ENCODE measurements at places on chromosomes 7 and 10. TPM values are rescaled to one million over a fixed set of nuclear protein-coding genes. Genes with fewer than 3 reads are reported as not detected.

GRCh38 chr10:86337121-86337601, 29.4 kb downstream of the GRID1 start:
- no peak for DNase-seq

Gene UNCX
- total RNA-seq, result not detected

DNA sequence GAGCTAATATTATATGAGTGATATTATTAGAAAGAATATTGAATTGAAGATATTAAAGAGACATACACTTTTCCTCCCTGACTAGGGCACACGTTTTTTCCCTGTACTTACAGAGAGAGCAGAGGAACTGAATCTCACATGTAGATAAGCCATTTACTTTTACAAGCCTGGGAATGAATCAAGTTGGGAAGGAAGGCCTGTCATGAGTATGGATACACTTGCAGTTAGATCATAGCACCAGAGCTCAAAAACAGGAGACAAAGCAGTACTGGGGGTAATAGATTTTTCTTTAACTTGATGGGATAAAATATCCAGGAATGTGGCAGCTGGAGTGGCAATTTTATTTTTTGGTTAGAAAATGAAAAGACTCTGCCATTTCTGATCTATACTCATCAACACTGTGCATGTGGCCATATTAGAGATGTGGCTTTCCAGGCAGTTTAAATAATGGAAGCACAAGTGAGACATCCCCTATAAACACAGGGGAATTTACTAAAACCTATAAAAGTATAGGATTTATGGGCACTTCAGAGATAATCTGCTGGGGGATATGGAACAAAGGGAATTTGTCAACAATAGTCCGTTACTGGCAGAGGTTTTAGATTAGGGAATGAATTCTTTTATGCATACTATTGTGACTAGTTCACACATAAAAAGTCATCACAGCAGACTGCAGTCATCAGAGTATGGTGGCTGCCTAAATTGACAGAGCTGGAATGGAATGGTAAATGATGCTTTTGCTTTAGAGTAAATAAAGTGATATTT, 657.7 kb upstream of the MBL2 start:
- no peak for DNase-seq

Gene OTUD1
- 24.1 TPM for total RNA-seq

DNA sequence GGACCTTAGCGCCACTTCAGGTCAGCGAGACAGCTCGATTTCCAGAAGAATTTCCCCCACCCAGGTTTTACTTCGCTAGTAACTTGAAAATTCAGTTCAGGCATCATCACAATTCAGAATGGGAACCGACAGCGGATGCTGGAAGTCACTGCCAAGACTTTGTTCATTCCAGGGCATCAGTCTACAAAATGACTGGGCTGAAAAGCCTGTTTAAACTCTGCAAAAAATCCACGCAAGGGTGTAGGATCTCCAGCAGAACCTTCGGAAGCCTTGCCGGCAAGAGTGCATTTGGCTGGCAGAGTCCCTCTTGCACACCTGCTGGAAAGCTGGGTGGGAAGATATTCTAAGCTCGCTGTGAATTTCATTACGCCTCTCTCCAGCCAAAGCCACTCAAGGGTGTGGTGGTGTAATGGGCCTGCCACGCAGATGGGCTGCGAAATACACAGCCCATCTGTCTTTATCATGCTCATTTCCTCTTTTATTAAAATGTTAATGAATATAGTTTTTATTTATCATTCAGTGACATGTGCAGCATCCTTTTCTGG, 672.0 kb upstream of the FOXK1 start:
- no peak for DNase-seq

- DNase-seq, result no peak
These were observed 113.6 kb downstream of the ADCY1 start for GRCh38 chr7:45687721-45688120.

DNA sequence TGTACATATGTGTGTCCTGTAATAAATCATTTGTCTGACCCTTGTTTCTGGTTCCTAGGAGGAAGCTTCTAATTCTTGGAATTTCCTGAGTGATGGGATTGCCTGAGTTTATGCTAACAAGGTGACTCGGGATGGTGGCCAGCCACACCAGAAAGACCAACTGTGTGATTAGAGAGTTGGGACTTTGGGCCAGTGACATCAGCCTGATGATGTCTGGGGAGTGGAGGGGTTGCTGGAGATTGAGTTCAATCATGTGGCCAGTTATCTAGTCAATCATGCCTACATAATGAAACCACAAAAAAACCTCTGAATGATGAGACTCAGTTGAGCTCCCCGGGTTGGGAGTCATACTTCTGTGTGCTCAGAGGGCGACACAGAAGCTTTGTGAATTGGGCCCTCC, 23.5 kb upstream of the CARD11 start:
- no peak for DNase-seq

Gene LZTS2
- 84.9 TPM for total RNA-seq

- no peak for DNase-seq
These were observed 89.0 kb downstream of the PHTF2 start for GRCh38 chr7:77887567-77887966.

- no peak for DNase-seq
These were observed 267.9 kb upstream of the CNTNAP2 start for GRCh38 chr7:145848691-145849090.

DNA sequence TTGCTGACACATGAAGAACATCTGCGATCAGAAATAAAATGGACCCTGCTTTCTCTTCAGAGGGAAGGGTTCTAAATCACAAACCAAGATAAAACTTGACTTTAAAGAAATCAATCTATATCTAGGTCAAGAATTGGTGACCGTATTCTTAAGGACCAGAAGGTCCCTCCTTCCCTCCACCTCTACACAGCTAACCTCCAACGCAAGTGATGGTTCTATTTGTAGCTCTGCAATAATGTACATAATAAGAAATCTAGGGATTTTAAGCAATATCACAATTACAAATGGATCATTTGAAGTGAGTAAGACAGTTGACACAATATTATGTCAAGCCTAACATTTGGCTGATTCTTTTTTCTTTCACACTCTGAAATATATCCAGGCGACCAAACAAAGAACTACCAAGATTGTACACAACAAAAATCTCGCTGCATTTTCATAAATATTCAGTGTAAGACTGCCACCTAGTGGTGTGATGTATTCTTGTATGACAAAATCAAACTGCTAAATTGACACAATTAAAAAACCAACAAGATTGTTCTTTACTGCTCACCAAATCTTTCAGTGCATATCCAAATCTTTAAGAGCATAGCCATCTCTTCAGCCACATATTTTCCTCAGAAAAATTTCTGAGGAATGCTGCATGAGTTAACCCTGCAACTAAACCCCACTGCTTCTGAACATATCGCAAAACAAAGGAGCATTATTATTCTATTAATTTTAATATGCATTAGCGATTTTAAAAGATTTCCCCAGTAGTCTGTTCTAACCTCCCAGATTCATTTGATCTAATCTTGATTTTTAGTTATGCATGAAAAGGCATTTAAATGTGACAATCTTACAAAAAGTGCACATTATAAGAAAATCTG, 44.5 kb downstream of the ICA1 start:
- no peak for DNase-seq

Gene PODXL
- 32.5 TPM for total RNA-seq

DNA sequence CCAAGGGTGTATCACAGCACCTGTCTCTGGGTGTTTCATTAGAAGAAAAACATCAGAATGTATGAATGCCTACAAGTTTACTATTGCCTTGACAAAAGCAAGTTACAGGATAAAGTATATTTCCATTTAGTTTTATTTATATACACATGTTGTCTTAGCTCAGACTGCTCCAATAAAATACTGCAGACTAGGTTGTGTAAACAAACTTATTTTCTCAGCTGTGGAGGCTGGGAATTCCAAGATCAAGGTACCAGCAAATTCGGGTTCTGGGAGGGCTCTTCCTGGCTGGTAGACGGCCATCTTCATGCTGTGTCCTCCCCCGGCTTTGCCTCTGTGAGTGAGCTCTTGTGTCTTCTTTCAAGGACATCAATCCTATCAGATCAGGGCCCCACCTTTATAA, 77.1 kb upstream of the UNC5B start:
- DNase-seq, result no peak

Gene PLXDC2
- total RNA-seq, result 92.0 TPM

Gene OIT3
- 0.40 TPM for total RNA-seq

Data from mucosa of gallbladder (tissue), 1 donor.